ENCODE measurements at places on chromosomes 12 and 14. TPM values are rescaled to one million over a fixed set of nuclear protein-coding genes. Genes with fewer than 3 reads are reported as not detected.

- no peak for DNase-seq
Measured at GRCh38 chr14:87067591-87067990, 925.4 kb downstream of the GALC start.

The HECTD1 gene
- 67.3 TPM for polyA plus RNA-seq

The RFLNA gene
- polyA plus RNA-seq, result 0.61 TPM

DNA sequence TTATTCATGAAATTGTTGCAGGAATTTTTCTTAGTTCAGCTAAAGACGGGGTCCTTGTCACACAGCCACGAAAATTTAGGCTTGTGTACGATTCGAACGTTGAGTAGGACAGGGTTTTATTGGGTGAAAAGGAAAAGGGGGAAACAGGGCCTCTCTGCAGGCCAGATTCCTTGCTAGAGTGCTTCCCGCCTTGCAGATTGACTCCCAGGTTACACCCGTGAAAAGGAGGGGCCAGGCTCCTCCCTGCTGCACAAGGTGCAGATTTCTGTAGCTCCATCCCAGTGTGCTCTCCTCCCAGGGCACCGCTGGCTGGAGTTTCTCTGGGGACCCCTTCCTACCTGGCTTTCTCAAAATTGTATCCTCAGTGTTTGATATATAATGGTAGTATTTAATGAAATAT is 221.5 kb downstream of the ERC1 start:
- no peak for DNase-seq

The CELA1 gene
- polyA plus RNA-seq, result not detected

DNA sequence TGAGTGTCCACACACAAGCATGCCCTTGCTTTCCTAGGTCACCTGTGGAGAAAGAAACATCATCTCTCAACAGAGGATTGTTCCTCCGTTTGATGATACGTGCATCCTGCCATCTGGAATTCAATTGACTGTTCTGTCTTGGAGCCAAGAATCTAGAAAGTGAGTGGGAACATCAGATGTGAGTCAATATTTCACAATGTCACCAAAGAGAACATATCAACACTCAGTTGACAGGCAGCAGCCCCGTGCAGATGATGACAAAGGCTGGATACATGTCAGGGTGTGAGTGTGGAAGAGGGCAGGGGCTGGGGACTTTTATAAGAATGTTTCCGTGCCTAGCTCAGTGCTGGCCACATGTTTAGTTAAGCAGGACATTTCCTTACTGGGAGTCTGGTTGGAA is 76.1 kb downstream of the TBC1D30 start:
- no peak for DNase-seq

- DNase-seq, result no peak
Measured at GRCh38 chr12:76755829-76756379, 8.0 kb upstream of the ZDHHC17 start.

GRCh38 chr14:22047115-22047514 is 373.5 kb upstream of the OR4E1 start:
- no peak for DNase-seq

All from right cardiac atrium (tissue), 5 donors.